HL-60 (cell line): ENCODE measurements at places on chromosomes 1 and 21.

DNA sequence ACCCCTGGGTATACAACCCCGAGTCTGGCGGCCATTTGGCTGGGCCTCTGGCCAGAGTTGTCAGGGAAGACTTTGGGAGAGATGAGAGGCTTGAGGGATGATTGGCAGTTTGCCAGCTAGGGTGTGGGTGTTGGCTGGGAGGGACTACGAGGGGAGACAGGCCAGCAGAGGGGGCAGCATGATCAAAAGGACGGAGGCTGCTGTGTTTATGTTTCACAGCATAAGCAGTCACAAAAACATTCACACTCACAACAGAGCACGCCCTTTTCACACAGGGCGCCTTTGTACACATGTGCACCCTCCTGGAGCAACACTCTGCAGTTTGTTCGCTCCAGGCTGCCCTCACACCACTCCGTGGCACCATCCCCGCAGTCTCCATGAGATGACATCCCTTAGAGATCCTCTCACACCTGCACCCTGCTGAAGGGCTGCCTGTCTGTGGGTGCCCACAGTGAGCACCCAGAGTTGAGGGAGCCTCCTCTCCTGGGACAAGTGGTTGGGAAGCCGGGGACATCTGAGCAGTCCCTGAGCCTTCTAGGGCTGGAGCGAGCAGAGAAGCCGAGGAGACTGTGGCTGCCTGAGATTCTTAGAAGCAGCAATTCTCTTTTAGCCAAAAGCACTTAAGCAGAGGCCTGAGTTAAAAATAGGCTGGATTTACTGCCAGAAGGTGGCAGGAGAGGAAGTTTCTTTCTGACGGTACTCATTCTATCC lies 15.4 kb downstream of the EFNA3 start:
- no peak for DNase-seq

GRCh38 chr1:168476588-168477385 lies 67.0 kb downstream of the XCL2 start:
- DNase-seq: peak; percentile 17

DNA sequence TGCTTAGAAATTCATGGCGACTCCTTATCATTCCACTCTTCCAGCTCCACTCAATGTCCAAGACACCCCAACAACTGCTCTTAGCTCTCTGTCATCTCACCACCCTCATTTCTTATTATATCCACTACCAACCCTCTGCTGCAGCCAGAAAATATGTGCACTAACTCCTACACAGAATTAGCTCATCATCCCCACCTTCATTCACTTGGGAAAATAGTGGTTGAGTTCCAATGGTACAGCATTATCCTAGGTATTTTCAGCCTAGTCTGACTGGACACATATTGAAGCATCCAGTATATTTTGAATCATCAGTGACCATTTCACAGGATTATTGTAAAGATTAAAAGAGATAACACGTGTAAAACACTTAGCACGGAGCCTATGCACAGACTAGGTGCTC lies 16.7 kb upstream of the VSIG8 start:
- no peak for DNase-seq

- no peak for DNase-seq
These were observed 34.1 kb upstream of the H6PD start for GRCh38 chr1:9200441-9200840.

- DNase-seq: no peak
These were observed 14.9 kb downstream of the RBBP4 start for GRCh38 chr1:32665915-32666314.

GRCh38 chr1:12581179-12581578 lies 36.8 kb downstream of the DHRS3 start:
- no peak for DNase-seq

DNA sequence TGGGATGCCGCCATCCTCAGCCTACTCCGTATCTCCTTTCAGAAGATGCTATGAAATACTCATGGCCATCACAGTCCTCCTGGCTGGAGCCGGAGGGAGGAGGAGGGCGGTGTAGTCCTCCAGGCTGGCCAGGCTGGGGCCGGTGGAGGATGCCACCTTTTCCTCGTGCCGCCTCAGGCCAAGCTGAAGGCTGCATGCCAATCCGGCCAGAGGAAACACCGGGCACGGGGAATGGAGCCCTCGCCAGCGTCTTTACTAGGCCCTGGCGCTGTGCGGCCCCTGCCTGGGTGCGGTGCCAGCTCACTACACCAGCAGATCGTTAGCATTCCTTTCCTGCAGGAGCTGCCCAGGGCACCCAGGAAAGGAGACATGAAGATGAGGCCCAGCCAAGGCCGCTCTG lies 70.1 kb downstream of the CASZ1 start:
- no peak for DNase-seq

DNA sequence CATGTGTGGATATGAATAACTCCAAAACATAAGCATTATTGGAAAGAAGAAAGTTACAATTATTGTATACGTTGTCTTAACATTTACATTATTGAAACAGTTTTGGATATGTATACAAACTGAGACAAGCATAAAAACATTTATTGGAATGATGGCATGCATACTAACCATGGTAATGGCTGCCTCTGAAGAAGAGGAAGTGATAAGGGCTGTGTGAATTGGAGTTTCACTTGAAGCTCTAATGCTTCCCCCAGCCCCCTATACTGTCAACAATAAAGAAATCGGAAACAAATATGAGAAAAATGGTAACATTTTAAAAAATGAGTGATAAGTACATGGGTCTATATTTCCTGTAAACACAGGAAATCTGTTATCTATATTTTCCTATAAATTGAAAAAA lies 367.7 kb upstream of the DPYD start:
- no peak for DNase-seq

DNA sequence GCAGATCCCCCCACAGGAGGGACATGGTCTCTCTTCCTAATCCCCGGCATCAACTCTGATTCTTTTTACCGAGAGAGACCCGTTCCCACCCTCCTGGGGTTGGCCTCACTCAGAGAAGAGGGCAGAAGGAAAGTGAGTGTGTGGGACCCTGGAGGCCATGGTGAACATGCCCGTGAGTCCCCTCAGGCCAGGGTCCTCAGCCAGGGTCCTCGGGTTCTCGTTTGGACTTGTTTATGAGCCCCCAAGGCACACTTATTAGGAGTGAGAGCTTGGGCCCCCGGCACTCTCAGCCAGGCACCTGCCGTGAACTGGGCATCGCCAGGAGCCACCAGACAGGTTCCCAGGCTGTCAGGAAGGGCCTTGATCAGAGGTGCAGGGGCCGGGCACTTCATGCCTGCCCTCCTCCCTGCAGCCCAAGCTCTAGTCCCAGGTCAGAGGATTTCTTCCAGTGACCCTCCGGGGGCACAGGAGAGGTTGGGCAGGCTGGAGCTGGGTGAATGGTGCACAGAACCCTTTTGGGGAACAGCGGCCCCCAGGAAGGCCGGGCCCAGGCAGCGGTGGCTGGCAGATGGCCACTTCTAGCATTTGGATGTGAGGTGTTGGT lies 122.6 kb downstream of the CRYAA start:
- no peak for DNase-seq

DNA sequence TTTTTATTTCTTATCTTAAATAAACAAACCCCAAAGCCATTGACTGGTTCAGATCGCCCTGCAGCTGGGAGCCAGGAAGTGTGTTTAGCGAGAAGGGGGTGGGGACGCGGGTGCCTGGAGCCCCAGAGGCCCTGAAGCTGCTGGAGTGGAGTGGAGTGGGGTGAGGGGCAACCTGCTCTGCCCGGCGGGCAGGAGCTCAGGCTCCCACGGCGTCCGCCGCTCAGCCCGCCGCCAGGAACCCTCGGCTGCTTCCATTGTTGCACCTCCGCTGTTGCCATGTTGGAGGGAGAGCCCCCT lies 673 bp downstream of the PIK3C2B start:
- no peak for DNase-seq

GRCh38 chr1:5639106-5639722 lies 353.0 kb downstream of the NPHP4 start:
- DNase-seq: no peak

DNA sequence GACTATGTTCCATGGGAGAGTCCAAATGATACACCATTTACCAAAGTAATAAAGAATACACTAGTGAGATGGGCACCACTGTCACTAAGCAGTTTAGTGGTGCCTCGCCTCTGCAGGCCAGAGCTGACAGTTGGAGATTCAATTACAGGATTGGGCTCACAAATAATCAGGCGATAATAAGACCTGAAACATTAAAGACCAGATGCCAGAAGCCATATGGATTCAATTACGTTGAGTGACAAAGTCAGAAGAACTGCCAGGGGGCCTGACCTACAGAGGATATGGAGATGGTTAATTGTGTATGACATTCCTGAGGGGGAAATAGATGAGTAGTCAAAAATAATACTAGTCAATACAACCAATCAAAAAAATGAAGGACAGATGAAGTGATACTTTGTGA lies 65.2 kb upstream of the ST6GALNAC5 start:
- no peak for DNase-seq

DNA sequence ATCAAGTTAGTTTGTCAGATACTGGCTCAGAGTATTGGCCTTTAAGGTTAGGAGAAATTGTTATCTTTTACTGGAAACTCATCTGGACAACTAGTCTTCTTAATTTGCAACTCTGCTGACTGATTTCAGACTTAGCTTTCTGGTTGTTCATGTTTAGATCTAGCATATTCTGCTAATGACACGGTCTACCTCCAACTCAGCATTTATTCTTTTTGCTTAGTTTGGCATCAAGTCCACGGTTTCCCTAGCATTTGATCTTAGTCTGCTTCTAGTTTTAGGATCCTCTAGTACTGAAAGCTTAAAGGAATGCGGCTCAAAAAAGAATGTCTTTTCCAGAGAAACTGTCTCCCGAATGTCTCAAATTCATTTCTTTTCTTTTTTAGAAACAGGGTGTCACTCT lies 75.6 kb upstream of the SLFNL1 start:
- no peak for DNase-seq

GRCh38 chr1:208951908-208952307 lies 631.6 kb upstream of the CAMK1G start:
- DNase-seq: no peak

GRCh38 chr1:221083902-221084301 lies 204.7 kb downstream of the HLX start:
- DNase-seq: no peak

- no peak for DNase-seq
These were observed 5.7 kb downstream of the THEMIS2 start for GRCh38 chr1:27878039-27878438.

DNA sequence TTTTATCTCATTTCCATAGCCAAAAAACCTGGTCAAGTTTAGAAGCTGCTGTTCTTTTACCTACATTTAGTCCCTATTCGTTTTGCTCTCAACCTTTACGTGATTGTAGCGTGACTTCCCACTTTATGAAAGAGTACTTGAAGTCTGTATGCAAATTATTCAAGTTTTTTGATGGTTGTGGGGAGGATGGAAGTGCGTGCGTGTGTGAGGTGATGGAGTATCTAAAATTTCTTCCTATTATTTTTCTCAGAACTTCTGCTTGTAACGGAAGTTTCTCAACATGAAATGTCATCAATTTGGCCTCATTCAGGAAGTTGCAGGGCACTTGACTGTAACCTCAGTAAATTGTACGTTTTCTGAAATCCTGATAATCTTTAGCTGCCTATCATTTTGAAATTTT lies 64.0 kb downstream of the SAMSN1 start:
- DNase-seq: peak; percentile 87

- no peak for DNase-seq
These were observed 16.9 kb upstream of the SLC6A17 start for GRCh38 chr1:110133436-110133835.

GRCh38 chr1:32361674-32362473 lies 411 bp downstream of the FAM229A start:
- no peak for DNase-seq

DNA sequence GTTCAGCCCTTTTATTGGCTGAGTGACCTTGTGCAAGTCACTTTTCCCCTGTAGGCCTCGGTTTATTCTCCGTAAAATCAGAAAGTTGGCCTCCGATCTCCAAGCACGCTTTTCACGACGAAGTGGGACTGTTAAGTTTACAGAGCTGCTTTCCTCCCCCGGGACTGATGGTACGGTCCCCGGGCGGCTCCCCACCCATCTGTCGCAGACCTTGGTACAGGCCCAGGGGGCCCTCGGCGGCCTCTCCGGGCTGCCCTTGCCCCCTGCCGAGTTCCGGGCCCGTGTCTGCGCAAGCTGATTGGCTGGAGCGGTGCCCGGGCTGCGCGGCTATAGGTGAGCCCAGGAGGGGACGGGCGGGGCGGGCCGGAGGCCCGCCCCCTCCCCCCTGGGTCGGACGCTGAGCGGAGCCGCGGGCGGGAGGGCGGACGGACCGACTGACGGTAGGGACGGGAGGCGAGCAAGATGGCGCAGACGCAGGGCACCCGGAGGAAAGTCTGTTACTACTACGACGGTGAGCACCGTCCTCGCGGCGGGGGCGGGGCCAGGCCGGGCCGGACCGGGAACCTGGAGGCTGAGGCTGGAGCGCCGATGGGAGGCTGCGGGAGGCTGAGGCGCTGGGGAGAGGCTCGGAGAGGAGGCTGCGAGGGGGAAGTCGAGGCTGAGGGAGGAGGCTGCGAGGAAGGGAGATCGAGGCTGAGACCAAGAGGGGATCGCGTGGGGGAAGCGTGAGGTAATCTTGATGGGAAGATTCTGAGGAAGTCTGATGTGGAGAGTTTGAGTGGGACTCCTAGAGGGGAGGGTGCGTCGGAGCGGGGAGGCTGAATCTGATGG lies at the start of gene HDAC1:
TSS of gene HDAC1 (plus strand) at position 376 of the 831 bp plus-strand sequence. CDS start at position 463, 87 bp downstream.
- DNase-seq: peak; percentile 98

DNA sequence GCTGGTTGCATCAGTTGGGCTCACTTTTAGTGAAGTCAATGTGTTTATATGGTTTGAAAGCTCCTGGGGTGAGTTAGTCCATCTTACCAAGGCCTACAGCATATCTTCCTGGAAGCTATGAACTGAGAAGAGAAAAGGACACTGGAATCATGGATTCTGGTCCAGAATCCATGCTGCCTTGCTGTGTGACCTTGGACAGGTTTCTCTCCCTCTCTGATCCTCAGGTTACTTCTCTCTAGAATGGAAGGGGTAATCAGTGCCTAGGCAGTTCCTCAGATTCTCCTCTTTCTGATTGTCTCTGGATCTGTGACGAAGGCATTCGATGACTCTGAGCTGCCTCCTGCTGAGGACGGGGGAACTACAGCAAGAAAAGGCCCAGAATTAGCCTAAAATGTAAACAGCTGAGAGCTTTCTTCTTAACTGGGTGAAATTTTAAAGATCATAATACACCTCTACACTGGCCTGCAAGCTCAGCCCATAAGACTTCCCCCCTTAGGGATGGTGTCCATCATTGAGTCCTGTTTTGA lies 425.0 kb upstream of the VAMP3 start:
- no peak for DNase-seq

DNA sequence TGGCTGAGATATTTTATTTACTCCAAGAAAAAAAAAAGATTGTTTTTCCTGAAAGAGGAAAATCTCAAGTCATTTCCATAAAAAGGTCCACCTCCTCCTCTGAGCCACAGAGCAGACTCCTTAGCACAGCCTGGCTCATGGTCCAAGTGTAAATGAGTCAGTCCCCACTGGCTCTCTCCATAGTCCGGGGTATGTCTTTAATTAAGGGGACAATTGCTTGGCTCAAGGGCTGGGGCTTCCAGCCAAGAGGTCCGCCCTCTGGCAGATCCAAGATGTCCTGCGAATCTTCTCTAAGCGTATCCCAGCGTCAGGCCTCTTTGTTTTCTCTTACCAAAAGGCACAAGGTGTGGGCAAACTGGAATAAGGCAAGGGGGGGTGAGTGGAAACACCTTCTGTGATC lies 33.3 kb downstream of the FOXD2 start:
- DNase-seq: no peak
